ENCODE measurements at places on chromosomes 3 and 15.
A peak's percentile ranks its signal among the peaks of the same experiment; 100 is the strongest.

GRCh38 chr3:78604341-78604740 lies 1163.5 kb downstream of the ROBO1 start:
- peak; percentile 40 for DNase-seq

GRCh38 chr3:11545186-11545851 lies 98.4 kb downstream of the VGLL4 start:
- DNase-seq: no peak

DNA sequence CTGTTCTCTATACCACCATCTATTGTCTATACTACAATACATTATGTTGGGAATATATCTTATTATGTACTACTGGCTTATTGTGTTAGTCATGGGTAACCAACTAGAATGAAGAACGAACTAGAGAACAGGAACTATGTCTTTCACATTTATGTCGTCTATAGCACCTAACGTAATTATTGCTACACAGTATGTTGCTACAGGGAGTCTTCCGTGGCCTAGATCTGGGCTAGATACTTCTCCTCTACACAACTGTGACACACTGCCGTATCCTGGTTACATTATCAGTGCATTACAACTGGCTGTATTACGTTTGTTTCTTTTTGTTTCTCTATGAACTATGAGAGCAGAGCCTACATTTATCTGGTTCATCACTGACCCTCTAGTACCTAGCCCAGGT lies 34.0 kb downstream of the SCG5 start:
- no peak for DNase-seq

DNA sequence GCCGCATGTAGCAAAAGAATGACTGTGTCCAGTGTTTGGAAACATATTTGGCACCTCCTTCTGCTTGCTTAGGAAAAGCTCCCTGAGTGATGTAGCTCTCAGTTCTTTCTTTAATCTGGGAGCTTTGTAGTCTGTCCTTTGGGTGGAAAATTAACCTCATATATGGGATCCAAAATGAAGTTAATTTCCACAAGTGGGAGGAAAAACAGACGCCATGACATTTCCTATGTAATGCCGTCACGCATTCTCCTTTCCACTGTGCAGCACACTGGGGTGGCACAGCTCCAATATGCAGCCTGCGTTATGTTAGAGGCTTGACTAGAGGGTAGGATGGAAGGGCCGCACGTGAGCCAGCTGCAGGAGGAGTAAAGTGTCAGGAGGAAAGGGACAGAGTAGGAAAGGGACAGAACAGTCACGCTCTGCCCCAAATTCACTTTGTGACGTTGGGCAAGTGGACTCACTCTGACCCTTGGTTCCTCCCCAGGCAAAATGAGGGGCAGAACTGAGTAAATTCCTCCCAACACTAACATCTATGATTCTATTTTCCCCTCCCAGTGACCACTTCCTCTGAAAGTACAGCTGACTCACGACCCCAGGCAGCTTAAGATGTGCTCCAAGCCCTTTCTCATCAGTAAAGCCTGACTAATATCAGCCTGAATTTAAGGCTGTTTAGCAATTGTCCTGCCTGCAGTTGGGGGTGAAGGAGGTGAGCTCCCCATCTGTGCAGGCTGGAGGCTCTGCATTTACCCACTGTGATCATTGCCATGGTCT lies 176.5 kb upstream of the PFN2 start:
- DNase-seq: peak; percentile 22

DNA sequence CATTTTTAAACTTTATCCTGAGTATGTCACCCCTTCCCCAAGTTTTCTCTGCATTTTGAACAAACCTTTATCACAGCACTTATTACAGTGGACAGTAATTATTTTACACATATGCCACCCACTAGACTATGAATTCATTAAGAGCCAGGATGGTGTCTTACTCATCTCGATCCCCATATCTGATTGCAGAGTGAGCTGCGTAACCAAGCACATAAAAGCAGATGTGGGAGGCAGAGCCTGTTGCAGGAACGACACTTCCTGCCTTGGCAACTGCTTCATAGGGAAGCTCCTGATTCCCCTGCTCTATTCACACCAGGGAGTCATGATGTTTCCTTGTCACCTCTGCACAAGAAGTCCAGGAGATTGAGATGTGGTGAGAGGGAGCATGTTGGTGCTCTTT lies 91.1 kb downstream of the MINAR1 start:
- DNase-seq: no peak

GRCh38 chr15:68617001-68617400 lies 38.2 kb downstream of the CORO2B start:
- DNase-seq: no peak

- no peak for DNase-seq
These were observed 22.2 kb downstream of the HGD start for GRCh38 chr3:120659834-120660233.

- DNase-seq: no peak
These were observed 32.9 kb upstream of the CTSH start for GRCh38 chr15:78977591-78978347.

DNA sequence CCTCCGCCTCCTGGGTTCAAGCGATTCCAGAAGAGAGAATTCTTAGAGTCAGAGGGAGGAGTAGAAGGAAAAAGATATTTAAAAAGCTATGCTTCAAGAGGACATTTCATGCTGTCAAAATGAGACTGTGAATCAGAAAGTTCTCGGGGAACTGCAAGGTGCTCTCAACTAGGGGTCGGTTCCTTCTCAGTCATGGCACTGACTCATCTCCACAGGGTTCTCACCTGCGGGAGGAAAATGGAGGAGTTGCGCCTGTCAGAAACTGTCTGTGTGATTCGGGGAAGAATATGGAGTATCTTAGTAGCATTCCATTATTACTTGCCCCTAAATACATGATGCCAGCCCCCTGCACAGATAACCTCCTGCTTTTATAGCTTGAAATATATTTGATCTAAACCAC lies 47.4 kb downstream of the APH1B start:
- no peak for DNase-seq

GRCh38 chr3:63631670-63632069 lies 20.8 kb upstream of the SNTN start:
- DNase-seq: peak; percentile 60

GRCh38 chr15:90834626-90835025 lies 33.8 kb upstream of the FURIN start:
- DNase-seq: no peak

DNA sequence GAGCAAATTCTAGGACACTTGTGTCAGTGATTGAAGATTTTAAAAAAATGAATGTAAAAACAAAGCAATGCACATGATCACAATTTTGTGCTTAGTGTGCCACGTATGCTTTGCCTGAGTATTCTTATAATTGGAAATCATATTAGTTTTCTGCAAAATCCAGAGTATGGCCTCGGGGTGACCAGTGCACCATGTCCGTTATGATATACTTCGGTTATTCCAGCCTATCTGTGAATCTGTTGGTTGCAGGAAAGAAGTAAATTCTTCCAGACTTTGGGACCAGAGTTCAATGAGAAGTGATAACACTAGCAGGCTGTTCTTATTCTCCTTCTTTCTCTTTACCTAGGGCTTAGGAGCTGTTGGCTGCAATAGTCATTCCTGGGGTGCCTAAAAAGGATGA lies 152.0 kb upstream of the TMC3 start:
- DNase-seq: no peak

DNA sequence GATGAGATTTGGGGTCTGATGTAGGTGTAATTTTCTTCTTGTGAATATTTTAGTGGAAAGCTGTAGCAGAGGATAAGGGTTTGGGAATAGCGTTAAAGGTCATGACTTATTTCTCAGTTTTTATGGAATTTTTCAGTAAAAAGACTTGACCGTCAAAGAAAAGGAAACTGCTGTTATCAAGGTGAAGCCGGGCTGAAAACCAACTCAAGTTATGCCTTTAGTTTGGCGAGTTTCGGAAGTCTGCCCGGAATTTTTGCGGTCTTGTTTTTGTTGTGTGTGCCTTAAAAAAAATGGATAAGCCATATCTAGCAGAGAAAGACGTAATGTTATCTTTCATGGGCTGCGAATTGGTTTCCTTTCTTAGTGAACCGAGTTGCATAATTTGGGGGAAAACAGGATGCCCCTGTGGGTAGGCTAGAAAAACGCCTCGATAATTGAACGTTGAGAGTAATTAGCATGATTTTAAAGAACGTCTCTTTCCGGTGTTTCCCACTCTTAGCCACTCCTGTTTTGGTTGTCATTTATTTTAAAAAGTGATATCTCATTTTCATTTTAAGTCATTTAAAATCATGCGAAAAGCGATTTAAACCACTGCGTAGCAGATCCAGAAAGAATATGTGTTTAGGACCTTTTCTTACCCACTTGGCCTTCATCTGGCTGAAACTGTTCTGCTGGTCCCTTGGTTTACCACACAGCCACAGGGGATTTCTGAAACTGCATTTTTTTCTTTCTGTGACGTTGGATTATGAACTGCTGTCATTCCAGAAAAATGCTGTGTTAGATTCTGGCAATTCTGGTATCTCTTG lies 1.1 kb downstream of the NFKBIZ start:
- DNase-seq: no peak

GRCh38 chr15:60003243-60004008 lies 685 bp upstream of the FOXB1 start:
- no peak for DNase-seq

GRCh38 chr15:79474252-79474651 lies 42.1 kb downstream of the MINAR1 start:
- DNase-seq: no peak

DNA sequence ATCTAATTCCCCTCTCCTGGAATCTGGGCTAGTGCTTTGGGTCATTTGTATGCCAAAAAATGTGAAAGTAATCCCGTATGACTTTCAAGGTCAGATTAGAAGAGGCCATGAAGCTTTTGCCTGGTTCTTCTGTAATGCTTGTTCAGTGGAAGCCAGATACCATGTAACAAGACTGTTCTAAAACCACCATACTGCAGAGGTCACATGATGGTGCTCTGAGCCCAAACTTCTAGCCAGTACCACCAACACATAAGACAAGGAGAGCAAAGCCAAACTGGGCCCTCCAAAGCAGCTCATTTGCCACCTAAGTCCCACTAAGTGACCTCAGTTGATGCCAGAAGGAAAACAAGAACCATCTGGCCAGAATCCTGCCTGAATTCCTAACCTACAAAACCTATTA lies 64.3 kb upstream of the MELTF start:
- no peak for DNase-seq

GRCh38 chr15:82100111-82100929 lies 54.5 kb upstream of the MEX3B start:
- DNase-seq: no peak
